Activated naive CD8-positive, alpha-beta T cell treated with anti-CD3 and anti-CD28 coated beads, Interleukin-2, amount 50 U/mL, for 24 hours (primary cell): ENCODE measurements at places on chromosomes 13 and 19.
A peak's percentile ranks its signal among the peaks of the same experiment; 100 is the strongest.

- DNase-seq = peak; percentile 86
Measured at GRCh38 chr19:35154525-35155406, at the start of gene FXYD5. Gene FXYD5 (plus strand): TSS chr19:35154735. CDS start chr19:35155551, 816 bp downstream.

DNA sequence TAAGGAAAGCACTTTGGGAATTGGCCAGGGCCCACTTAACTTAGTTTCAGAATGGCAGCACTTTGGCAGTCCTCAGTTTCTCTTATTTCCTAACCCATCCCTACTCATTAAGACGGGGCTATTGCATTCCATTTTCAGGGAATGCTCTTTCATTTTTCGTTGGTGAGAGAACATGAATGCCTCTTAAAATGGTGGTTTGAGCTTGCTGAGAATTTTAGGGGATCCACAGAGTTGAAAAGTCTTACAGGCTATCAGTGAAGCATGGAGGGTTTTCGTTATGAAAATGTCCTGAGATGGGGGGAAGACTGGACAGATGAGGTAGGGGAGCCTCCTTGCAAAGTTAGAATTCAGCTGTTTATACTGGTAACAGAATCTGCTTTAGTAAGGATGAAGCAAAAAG, 71.4 kb downstream of the LRCH1 start:
- no peak for DNase-seq

GRCh38 chr19:51337861-51338562, 3.9 kb downstream of the VSIG10L start:
- no peak for DNase-seq

DNA sequence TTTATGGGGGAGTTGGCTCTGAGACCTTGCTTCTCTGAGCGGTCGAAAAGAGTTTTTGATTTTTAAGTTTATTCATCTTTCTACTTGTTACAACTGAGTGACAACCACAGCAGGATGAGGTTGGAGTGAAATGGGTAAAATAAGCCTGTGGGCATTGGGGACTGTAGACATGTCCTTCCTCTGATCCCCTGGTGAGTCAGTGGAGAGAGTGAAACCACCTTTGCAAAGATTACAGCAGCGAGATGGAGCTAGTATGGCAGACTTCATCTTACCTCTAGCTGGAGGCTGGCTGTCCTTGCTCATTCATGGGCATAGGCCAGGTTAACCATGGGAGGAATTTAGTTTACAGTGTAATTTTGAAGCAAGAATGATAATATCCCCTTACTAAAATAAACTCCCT, 30.9 kb upstream of the PSG9 start:
- no peak for DNase-seq

DNA sequence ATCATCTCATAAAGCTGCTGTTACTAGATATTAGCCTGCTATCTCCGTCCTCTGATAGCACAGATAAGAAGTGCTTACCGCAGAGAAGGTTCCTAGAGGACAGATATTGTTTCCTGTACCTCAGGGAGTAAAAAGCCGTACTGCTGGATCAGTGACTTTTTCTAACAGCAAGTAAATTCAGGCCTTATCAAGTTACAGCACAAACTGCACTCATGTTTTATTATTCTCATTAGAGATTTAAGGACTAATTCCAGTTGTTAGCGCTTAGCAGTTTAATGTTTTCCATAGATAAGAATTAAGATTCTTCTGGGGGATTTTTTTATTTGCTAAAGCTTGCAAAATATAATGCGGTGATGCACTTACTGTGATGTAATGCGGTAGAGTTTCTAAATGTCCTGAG, 119.0 kb upstream of the OBI1 start:
- no peak for DNase-seq

- no peak for DNase-seq
Measured at GRCh38 chr19:18595475-18595874, 6.9 kb downstream of the REX1BD start.

DNA sequence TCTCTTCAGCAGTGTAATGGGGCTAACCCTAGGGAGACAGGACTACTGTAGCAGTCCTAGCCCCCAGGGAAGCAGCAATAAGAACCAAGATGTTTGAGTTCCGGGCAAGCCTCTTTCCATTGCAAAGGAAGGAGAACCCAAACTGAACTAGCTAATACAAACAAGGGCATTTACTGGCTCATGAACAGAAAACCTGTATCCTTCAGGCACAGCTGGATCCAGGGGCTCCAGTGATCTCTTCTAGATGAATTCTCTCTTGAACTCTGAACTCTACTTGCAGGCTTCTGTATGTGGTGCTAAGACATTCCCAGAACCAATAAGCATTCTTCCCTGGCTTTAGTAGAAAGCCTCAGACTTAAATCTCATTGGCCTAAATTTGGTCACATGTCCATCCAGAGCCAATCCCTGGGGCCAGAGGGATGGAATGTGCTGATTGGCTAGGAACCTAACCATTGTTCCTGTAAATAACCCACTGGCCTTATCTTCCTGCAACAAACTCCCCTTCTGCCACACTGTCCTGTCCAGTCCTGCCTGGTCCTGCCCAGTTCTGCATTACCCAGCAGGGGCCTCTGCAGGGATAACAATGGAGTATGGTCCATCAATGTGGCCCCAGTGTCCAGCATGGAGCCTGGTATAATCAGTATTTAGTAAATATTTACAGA, 3.9 kb upstream of the PODNL1 start:
- no peak for DNase-seq

- no peak for DNase-seq
Measured at GRCh38 chr13:66830940-66831716, 399.0 kb downstream of the PCDH9 start.

DNA sequence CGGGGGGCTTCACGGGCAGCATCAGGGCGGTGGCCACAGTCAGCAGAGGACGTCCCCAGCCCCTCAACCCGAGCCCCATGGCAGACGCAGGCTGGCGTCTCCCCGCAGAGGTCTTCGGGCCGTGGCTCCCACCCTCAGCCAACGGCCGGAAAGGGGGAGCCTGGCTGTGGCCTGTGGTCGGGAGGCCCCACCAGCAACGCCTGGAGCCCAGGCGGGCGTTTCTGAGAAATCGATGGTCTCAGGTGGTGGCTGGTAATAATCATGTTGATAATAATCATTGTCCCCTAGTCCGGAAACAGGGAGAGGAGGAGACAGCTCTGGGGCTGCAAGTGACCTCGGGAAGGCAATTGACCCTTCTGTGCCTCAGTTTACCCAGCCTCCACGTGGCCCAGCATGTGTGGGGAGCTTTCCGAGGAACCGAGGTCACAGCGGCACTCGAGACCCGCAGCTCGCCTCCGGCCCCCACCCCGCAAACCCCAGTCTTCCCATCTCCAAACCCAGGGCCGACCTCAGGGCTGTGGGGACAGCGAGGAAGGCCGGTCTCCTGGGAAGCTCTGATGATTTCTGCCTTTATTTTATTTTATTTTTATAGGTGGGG, at the start of gene PRSS57:
Gene PRSS57, minus strand, starts transcription at position 101 of the 598 bp plus-strand sequence. Its CDS starts 22 bp downstream, at position 79.
- DNase-seq = no peak

DNA sequence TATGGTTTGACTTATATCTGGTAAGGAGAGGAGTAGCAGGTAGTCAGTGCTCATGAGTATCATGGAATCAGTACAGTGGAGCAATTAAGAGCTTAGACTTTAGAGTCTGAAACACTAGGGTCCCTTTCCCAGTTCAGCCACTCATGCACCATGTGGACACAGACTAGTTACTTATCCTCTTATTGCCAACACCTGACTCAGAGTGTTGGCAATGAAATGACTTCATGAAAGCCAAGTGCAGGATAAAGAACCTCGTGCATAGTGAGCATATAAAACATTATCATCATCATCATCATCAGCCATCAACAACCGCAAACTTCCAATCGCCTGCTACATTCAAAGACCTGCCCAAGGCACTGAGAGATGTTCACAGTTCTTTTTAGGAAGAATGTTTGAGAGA, 164.2 kb downstream of the FOXO1 start:
- DNase-seq = no peak

DNA sequence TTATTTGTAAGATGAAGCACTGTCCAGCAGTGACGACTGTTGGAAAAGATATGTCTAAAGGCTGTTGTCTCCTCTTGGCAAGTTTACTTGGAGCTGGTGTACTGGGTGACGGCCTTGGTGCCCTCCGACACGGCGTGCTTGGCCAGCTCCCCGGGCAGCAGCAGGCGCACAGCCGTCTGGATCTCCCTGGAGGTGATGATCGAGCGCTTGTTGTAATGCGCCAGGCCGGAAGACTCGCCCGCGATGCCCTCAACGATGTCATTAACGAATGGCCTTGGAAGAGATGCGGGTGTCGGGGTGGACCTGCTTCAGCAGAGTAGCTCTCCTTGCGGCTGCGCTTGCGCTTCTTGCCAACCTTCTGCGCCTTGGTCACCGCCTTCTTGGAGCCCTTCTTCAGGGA, 24.6 kb upstream of the ZDHHC20 start:
- DNase-seq = no peak

DNA sequence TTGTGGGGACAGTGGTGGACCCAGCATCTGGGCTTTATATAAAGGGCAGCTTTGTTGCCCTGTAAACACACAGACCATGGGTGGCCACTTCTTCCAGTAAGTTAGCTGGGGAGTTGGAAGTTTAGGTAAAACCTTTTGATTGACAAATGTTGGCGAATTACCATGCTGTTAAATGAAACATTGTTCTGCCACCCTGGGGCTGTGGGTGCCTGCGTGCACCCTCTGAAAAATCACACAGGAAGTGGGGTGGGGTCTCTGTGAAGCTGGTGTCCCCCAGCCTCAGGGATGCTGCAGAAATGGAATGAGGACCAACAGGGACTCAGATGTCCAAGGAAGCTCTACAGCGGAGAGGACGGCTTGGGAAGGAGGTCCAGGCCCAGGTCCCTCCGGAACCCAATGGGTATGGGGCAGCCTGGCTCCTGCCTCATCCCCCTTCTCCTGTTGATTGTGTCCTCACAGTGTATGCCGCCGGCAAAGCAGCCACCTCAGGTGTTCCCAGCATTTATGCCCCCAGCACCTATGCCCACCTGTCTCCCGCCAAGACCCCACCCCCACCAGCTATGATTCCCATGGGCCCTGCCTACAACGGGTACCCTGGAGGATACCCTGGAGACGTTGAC, 2.8 kb upstream of the USF2 start:
- no peak for DNase-seq

DNA sequence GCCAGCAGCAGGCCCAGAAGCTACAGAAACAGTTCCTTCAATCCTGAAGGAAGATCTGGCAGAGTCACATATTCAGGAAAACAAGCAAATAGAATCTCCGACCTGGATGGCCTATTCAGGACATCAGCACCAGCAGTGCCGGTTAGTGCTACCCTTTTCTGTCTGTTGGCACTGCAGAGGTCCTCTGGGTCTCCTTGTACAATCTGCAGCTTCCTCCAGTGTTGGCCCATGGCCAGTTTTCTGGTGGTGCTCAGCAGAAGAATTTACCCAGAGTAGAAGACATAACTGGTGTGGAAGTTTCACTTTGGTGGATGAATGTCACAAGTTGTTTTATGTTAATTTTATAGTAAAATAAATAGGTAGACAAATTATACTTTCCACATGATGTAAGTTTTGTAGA, 498.1 kb downstream of the COG6 start:
- DNase-seq = no peak

DNA sequence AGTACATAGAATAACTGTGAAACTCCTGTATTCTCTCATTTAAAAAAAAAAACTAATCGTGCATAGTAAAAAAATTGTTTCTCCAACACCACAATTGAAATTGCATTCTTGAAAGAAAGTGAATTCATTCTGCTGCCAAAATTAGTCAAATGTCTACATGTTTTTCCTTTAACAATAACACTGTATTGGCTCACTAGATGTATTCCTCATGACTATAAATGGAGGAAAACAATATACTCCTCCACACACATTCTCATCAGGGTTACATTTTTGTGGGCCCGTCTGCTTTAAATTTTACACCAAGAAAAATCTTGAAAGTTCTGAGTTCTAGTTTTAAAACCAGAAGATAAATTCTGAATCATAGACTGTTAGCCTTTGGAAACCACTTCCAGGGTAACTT, 233.6 kb downstream of the KLF12 start:
- DNase-seq = no peak

DNA sequence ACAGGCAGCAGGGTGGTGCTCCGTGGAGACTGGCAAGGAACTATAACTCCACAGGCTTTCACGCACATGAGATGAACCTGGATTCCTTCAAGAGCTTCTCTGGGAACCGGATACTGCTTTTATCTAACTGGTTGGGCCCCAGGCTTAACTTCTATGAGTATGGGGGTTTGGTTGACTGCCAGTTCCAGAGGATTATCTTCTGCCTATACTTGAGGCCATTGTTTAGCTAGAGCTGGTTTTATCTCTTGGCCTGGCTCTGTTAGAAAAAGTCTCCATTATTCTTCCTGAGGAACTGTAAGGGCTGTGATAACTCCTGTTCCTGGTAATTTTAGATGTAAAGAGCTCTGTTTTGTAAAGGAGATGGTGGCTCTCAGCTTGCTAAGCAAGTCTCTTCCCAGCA, 40.9 kb downstream of the ZNF846 start:
- no peak for DNase-seq

- DNase-seq = no peak
Measured at GRCh38 chr13:78145276-78145675, 226.6 kb upstream of the EDNRB start.

- DNase-seq = no peak
Measured at GRCh38 chr13:34654647-34655046, 287.4 kb upstream of the NBEA start.

- DNase-seq = no peak
Measured at GRCh38 chr13:50107205-50107604, 92.0 kb downstream of the KCNRG start.

GRCh38 chr13:94234738-94235137, 244.7 kb downstream of the DCT start:
- no peak for DNase-seq

DNA sequence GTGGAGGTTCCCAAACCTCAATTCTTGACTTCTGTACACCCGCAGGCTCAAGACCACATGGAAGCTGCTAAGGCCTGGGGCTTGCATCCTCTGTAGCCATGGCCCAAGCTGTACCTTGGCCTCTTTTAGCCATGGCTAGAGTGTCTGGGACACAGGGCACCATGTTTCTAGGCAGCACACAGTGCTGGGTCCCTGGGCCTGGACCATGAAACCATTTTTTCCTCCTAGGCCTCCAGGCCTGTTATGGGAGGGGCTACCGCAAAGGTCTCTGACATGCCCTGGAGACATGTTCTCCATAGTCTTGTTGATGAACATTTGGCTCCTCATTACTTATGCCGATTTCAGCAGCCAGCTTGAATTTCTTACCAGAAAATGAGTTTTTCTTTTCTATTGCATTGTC, 701.4 kb downstream of the FGF9 start:
- DNase-seq = no peak

GRCh38 chr13:109496216-109496615, 290.2 kb downstream of the IRS2 start:
- DNase-seq = no peak

DNA sequence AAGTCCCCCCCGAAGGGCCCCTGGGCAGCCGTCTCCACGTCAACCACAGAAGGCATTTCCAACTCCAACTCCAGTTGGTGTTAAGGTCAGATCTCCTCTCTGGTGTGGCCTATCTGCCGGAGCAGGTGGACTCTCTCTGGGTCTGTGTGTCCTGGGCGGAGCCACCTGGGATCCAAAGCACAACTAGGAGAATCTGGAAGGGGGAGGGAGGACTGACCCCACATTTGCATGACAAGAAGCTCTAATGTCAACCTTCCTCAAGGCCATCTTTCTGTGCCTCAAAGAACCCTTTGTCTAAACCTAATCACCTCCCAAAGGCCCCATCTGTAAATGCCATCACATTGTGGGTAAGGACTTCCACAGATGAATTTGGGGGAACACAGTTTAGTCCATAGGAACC, 381.5 kb downstream of the UQCRFS1 start:
- DNase-seq = no peak

GRCh38 chr13:76823969-76824368, 62.2 kb downstream of the KCTD12 start:
- no peak for DNase-seq
